Stimulated activated CD8-positive, alpha-beta memory T cell treated with anti-CD3 and anti-CD28 coated beads, Interleukin-15, amount 100 ng/mL, for 48 hours (primary cell): ENCODE measurements at places on chromosomes 1 and 21.

DNA sequence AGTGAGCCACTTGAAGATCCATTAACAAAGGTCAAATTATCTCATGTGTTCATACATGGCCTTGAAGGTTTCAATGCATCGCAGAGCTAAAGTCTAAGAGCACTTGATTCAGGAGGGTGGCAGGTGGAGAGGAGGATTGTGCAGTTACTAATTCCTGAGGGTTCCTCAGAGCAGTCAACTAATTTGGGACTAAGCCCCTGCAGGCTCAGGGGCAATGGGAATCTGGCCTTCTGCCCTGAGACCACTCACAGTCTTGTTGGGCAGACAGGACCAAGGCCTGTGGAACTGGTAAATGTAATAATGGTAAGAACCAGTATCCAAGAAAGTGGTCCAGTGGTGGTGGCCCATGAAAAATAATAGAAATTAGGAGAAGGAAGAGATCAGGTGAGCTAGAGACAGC, 127.4 kb upstream of the HMGB4 start:
- no peak for DNase-seq

GRCh38 chr1:150273311-150273710, 721 bp downstream of the C1orf54 start:
- no peak for DNase-seq

DNA sequence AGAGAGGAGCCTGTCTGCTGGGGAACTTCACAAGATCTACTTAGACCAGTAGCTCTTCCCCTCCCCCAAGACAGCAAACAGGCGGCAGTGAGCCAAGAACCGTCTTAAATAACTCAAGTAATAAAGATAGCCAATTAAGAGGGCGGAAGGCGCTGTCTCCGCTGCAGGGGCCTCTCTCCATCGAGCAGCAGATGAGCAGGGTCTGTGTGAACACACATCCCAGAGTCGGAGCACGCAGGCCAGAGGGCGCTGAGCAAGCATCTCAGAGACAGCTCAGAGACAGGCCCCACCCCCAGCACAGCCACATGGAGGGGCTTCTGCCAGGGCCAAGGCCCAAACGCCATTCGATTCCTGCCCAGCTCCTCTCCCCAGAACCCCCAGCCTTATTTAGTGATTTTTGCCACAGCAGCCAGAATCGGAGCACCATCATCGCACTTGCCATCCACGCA, 11.1 kb downstream of the IFFO2 start:
- no peak for DNase-seq

- no peak for DNase-seq
These were observed 836.7 kb downstream of the PLA2G4A start for GRCh38 chr1:187665483-187665882.

DNA sequence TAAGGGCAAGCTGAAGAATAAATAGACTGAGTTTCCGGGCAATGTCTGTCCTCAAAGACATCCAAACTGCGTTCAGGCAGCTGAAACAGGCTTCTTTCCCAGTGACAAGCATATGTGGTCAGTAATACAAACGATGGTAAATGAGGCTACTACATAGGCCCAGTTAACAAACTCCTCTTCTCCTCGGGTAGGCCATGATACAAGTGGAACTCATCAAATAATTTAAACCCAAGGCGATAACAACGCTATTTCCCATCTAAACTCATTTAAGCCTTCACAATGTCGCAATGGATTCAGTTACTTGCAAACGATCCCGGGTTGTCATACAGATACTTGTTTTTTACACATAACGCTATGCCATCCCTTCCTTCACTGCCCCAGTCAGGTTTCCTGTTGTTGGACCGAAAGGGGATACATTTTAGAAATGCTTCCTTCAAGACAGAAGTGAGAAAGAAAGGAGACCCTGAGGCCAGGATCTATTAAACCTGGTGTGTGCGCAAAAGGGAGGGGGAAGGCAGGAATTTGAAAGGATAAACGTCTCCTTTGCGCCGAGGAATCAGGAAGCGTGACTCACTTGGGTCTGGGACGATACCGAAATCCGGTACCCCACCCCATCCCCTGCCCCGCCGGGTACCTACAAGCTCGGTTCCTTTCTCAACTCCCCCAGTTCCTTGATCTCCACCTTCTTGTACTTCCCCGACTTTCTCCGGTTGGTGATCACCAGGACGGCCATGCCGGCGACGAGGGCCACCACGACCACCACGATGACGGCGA, 1.3 kb downstream of the TACSTD2 start:
- DNase-seq, result no peak

DNA sequence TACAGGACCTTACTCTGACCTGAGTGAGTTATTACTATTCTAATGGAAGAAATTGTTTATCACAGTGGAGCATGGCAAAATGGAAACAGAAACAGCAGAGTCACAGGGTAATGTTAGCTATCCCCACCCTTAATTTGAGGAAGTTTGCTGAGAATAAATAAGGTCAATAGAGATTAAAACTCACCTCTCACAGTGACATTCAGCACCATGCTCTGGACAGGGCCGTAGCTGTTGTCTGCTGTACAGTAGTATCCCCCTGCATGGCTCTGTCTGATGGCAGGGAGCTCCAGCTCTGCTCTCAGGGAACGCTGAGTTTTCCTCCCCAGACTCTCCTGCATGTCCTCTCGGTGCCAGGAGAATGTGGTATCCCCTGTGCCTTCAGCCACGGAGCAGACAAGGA, 11.9 kb downstream of the FCRL4 start:
- DNase-seq, result no peak

DNA sequence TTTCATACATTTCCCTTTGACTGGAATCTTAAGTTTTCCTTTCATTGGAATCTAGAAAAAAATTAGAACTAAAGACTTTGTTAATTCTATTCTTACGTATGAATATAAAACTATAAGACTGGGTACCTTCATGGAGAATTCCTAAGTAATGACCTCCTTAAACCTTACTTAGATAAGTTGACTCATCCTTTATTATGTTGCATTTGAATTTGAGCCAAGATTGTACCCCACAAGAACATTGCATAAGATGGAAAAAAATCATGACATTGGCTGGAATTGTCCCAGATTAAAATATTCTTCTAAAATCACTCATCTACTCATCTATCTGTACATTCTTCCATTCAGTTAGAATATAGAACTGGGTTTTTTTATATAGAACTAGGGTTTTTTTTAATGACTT, 137.4 kb downstream of the C1orf21 start:
- no peak for DNase-seq

- no peak for DNase-seq
These were observed 14.8 kb upstream of the METTL18 start for GRCh38 chr1:169809370-169810095.

DNA sequence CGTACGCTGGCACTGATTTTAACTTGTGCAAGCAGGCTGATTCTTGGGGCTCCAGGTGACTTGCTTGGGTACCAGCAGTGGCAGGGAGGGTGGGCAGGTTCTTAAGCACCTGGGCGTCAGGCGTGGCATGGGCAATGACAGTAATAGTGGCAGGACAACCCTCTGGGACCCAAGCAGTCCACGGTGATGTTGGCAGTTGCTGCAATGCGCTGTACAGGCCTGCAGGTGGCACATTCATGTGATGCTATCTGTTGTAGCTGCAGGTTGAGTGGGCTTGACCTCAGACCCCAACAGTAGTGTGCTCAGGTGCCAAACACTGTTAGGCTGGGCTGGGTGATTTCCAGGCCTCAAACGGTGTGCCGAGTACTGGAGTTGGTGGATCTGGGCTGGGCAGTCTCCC, 10.2 kb upstream of the OR10J4 start:
- DNase-seq, result no peak
